ENCODE measurements at places on chromosomes 4 and X.
A peak's percentile ranks its signal among the peaks of the same experiment; 100 is the strongest.

- DNase-seq = no peak
Measured at GRCh38 chr4:74944354-74944793, 11.5 kb downstream of the PARM1 start.

DNA sequence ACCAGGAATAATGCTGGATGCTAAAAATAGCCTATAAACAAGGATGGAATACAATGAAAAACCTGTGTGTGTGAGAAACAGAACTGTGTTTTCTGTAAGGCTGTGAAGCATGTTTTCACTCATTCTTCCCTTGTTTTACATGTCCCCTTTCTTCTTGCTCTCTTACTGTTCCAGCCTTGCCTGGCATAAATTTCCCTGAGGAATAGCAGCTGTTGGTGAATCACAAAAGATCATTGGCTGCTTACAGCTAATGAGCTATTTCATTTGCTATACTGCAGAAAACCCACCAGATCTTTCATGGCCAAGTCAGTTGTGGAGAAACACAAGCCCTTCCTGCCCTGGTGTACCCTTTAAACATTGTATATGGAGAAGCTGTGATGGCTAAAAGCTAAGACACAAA is 91.1 kb downstream of the LDB2 start:
- DNase-seq = no peak

- no peak for DNase-seq
Measured at GRCh38 chrX:150842198-150842685, 56.2 kb downstream of the CD99L2 start.

DNA sequence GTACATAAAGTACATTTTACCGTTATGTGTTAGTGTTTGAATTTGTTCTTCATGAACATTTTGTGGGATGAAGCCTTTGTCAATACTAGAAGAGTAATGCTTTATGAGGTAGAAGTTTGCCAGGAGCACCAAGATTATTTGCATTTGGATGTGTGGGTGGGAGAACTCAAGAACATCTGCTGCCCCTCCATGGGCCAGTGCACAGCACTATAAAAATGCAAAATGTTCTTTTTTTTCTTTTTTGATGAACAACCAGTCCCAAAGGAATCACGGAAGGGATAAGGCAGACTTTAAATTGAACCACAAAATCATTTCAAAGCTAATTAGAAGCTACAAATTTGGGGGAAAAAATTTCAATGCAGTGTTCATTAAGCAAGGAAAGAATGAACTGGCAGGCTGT is 300.3 kb upstream of the NWD2 start:
- DNase-seq = no peak

- no peak for DNase-seq
Measured at GRCh38 chr4:141196227-141196933, 24.3 kb upstream of the ZNF330 start.

GRCh38 chr4:26330186-26330787 is 9.5 kb downstream of the RBPJ start:
- DNase-seq = peak; percentile 72

DNA sequence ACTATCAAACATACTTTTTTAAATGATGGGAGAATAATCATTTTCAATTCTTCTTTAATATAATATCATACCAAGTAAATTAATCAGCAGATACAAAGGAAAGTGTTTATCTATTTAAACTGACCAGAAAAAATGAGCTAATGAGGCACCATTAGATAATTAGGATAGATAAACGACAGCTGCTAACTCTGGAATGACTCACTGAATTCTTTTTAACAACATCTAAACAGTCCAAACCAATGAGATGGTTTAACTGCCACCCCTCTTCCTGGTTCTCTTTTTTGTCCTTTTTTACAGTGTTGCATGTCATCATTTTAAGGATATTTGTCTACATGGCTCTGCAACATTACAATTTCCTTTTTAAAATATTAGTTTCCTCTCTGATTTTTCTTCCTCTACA is 41.6 kb downstream of the UNC5C start:
- no peak for DNase-seq

DNA sequence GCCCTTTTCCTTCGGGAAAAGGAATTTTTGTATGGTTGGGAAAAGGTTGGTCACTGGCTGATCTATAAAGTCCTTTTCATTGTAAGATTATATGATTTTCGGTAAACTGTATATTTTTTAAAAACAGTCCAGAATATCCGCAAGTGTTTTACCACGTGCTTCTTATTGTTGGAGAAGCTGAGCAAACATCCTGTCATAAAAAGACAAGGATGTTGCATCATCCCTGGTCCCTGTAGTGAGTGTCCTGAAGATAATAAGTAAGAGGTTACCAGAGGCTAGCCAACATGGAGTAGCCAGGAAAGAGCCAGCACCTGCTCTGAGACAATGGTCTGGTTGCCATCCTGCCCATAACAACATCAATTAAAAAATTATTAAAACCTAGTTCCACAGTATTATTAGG is 5.1 kb downstream of the CXCL9 start:
- DNase-seq = peak; percentile 31

DNA sequence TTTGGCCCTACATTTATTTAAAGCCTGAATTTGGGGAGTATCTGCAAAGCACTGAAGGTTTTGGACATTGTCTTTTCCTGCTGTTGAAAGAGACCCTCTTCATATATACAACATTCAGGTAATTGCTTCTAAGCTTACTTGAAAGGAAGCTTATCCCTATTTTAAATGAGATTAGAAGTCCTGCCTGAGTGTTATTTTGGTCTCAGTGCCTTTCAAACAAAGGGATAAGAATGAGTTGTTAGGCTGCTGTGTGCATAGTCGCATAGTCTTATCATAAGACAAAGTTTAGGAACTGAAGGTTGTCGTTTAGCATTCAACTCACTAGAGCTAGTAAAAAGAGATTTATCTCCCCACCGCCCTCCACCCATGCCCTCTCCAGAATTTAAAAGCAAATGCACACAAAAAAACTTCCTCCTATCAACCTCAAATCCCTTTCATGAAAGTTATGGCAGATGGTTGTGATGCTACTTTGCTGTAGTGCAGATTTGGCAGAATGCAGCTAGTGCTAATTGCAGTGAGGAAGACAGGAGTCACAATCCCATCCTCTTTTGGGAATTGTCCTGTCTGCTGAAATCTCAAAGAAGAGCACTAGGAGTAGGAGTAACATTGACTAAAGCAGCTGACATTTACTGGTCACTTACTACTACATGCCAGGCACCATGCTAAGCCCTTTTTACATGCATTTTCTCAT is 5.8 kb downstream of the HERC3 start:
- DNase-seq = no peak

- DNase-seq = no peak
Measured at GRCh38 chr4:2370597-2371320, 47.7 kb downstream of the ZFYVE28 start.

GRCh38 chrX:80388206-80388605 is 32.0 kb upstream of the TENT5D start:
- DNase-seq = peak; percentile 43

DNA sequence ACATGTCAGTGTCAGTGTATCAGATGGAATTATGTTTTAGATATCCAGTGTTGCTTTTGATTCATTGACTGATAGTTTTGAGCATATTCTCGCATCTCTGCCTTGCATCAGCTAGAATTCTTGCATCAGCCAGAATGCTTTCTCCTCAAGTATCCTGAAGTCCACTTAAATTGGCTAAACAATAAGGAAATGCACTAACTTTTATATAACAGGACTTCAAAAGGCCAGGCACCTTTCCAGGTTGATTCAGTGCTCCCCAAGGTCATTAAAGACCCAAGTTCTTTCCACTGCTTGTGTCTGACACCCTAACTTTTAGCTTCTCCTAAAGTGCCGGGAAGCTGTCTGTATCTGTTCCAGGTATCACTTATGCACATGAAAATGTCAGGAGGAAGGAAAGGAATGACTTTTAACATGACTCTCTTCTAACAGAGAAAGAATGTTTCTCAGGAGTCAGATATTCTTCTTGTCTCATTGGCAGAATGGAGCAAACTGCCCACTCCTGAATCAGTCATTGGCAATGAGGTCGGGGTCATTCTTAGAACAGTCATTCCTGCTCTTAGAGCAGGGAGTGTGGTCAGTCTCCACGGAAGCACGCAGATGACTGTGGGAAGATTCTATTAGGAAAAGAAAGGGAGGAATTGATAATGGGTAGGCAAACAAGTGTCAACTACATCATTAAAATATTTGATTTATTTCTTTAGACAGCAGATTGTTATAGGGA is 92.9 kb upstream of the TLL1 start:
- DNase-seq = peak; percentile 75

DNA sequence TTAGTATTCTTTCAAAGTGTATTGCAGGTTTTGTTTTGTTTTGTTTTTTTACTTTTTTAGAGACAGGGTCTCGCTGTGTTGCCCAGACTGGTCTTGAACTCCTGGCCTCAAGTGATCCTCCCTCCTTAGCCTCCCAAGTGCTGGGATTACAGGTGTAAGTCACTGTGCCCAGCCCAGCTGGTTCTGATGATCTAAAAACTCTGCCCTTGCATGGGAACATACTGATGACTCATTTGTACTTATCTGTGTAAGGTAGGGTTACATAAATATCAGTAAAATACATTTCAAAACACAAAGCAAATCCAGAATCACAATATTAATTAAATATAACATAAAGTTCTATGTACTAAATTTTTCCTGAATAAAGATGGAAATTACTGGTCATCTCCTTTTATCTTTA is 7.4 kb upstream of the SLC9B1 start:
- DNase-seq = no peak

Measured in kidney tubule cell (primary cell).